ENCODE measurements at places on chromosomes 16 and 17.

DNA sequence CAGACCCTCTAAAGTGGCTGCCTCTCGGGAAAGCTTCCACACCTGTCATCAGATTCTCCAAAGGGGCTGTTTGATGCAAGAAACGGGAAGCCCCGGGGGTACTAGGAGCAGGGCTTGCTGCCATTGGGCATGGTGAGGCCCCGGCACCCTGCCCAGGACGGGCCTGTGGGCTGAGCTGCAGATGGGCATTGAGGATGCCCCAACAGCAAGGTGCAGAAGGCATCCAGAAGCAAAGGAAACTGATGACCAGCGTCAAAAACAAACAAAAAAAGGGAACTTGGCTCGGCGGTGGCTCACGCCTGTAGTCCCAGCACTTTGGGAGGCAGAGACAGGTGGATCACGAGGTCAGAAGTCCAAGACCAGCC is 1.5 kb upstream of the LIMD2 start:
- no peak for DNase-seq

GRCh38 chr17:13518261-13519000 is 83.3 kb downstream of the HS3ST3A1 start:
- peak; percentile 22 for DNase-seq

- no peak for DNase-seq
Observed at GRCh38 chr17:36731811-36732210, 130.4 kb downstream of the MRM1 start.

- no peak for DNase-seq
Observed at GRCh38 chr16:24282141-24282540, 26.0 kb downstream of the CACNG3 start.

GRCh38 chr16:22646948-22647556 is 136.4 kb downstream of the NPIPB5 start:
- DNase-seq, result no peak

- DNase-seq, result no peak
Observed at GRCh38 chr17:74872313-74873036, at the start of gene FDXR. TSS of gene FDXR (minus strand) at chr17:74872994. CDS start at chr17:74872944, 50 bp downstream.

DNA sequence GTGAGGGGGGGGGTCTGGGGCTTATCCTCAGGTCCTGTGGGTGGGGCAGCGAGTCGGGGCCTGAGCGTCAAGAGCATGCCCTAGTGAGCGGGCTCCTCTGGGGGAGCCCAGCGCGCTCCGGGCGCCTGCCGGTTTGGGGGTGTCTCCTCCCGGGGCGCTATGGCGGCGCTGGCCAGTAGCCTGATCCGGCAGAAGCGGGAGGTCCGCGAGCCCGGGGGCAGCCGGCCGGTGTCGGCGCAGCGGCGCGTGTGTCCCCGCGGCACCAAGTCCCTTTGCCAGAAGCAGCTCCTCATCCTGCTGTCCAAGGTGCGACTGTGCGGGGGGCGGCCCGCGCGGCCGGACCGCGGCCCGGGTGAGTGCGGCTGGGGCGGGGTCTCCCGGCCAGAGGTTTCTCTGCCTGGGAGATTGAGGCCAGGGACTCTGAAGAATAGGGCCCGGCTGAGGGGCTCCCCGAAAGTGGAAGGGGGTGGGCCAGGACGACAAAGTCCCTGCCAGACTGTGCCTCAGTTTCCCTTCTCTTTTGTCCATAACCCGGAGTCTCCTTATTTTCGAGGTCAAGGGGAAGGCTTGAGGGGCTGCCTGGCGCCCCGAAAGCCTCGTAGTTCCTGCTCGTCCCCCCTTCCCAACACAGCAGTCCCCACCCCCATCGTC is at the start of gene FGF11:
Gene FGF11, plus strand, starts transcription at position 51 of the 651 bp plus-strand sequence. Its CDS starts 109 bp downstream, at position 160.
- no peak for DNase-seq

GRCh38 chr16:56774016-56774680 is 44.2 kb downstream of the NUP93 start:
- DNase-seq, result no peak

DNA sequence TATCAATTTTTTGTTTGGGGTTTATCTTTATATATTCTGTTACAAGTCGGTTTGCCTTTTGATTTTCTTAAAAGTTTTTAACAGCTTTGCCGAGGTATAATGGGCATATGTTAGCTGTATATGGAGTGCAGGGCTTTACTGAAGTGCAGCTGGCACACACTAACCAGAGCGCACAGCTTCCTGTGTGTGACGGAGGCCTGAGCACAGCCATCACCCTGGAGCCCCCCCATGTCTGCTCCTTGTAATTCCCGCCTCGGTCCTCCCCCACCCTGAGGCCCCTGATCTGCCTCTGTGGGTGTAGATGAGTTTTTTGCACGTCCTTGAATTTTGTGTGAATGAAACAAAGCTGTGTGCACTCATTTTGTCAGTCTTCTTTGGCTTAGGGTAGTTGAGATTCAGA is 60.1 kb upstream of the ZNF750 start:
- no peak for DNase-seq

- no peak for DNase-seq
Observed at GRCh38 chr17:18018411-18018921, 20.5 kb downstream of the ATPAF2 start.

DNA sequence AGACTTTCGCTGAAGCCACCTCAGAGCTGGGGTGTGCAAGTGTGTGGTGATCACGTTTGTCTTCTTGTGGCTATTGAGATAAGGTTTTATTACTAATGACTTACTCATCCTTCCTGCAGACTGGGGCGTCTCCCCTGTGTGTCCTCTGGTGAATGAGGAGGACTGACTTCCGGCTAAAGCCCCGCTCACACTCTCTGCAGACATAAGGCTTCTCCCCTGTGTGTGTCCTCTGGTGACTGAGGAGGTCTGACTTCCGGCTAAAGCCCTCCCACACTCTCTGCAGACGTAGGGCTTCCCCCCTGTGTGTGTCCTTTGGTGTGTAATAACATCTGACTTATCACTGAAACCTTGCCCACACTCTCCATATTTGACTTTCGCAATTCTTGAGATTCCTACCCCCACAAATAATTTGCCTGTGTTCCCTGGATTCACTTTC is 19.4 kb downstream of the PRDM7 start:
- DNase-seq, result peak; percentile 20

GRCh38 chr16:79972053-79972704 is 371.6 kb upstream of the MAF start:
- no peak for DNase-seq

GRCh38 chr16:9412915-9413264 is 321.4 kb downstream of the HAPSTR1 start:
- no peak for DNase-seq

DNA sequence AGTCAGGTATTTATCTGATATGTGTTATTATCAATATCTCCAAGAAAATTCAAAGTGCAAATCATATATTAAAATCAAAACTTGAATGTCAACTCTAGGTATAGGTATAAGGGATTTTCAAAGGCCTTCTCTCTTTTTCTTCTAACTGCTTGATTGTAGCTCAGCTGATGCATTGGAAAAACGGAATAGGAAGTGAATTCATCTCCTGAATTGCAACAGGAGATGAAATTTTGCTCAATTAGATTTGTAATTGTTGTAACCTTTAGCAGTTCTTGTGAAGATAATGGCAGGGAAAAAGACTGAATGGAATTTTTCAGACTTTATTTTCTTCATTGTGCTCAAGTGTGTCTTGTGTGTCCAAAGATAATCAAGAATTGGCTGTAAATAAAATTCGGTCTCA is 190.2 kb upstream of the KCNJ16 start:
- no peak for DNase-seq

DNA sequence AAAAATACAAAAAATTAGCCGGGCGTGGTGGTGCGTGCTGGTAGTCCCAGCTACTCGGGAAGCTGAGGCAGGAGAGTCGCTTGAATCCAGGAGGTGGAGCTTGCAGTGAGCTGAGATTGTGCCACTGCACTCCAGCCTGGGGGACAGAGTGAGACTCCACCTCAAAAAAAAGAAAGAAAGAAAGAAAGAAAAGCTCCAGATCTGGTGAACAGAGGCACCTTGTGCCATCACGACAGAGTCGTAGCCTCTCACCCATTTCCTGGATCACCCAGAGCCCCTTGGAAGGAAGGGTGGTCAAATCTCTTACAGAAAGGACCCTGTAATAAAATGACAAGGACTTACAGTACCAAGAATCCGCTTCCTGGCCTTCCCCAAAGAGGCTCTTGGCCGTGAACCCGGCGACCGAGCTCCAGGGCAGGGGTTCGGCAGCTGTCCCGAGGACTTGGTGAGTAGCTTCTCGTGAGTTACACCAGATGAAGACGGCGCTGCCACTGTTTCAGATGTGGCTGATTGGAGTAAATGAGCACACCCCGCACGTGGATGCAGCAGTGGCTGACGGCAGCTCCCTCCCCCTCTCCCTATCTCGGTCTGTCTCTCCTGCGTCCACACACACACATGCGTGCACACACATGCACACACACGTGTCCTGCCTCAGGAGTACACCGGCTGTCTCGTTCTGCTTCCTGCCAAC is 13.5 kb downstream of the LGALS3BP start:
- DNase-seq, result no peak

DNA sequence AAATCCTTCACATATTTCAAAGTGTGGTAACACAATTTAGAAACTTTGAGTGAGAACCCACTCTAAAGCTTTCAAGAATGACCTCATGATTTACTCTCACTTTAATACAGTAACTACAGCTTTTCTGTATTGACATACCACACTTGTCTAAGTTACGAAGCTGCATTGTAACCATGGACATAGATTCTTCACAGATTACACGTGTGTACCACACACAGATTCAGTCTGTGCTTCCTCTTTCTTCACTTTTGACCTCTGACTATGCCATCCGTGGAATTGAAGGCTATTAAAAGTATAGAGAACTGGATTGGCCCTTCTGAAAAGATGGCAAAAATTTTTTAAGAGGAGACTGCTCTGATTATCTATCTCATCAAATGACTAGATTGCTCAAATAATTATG is 172.7 kb downstream of the TANC2 start:
- DNase-seq, result no peak

- DNase-seq, result no peak
Observed at GRCh38 chr16:729768-730665, 3.1 kb downstream of the HAGHL start.

- DNase-seq, result no peak
Observed at GRCh38 chr17:81031566-81032550, 3.1 kb upstream of the BAIAP2 start.

DNA sequence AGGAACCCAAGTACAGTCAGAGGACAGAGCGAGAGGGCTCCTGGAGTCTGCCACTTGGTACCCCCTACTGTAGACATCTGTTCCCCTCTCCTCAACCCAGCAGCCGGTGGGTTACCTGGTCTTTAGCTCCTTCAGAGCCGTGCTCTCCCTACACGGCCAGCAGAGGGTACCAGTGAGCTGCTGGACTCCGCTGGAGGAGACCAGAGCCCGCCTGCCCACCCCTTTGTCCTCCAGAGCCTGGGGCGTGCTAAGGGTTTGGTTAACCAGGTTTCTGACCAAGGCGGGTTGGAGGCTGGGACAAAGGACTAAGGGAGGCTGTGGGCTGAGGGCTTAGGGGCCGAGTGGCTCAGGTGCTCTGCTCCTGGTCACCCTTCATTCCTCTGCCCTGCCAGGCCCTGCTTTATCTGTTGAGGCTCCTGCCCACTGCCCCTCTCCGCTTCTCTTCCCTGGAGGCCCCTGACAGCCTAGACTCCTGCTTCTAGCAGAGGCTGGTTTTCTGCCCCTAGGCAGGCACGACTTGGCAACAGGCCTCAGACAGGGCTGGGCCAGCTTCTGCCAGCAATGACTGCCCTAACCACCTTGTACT is 2.7 kb upstream of the HSD11B2 start:
- no peak for DNase-seq

DNA sequence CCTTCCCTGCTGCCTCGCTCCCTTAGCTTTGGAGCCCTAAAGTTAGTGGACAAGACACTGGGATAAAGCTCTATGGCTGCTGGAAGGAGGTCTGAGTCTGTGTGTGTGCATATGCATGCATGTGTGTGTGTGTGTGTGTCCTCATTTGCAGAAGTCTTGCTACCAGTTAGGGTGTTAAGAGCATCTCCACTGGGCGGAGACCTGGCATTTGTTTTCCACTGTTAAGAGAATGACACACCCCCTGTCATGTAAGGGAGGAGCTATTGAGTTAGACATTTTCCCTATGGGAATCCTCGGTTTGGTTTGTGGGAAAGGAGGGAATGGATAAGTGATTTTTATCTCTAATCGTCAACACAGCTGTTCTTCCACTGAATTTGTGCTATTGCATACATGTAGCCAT is 24.8 kb upstream of the ARHGAP23 start:
- DNase-seq, result peak; percentile 42

DNA sequence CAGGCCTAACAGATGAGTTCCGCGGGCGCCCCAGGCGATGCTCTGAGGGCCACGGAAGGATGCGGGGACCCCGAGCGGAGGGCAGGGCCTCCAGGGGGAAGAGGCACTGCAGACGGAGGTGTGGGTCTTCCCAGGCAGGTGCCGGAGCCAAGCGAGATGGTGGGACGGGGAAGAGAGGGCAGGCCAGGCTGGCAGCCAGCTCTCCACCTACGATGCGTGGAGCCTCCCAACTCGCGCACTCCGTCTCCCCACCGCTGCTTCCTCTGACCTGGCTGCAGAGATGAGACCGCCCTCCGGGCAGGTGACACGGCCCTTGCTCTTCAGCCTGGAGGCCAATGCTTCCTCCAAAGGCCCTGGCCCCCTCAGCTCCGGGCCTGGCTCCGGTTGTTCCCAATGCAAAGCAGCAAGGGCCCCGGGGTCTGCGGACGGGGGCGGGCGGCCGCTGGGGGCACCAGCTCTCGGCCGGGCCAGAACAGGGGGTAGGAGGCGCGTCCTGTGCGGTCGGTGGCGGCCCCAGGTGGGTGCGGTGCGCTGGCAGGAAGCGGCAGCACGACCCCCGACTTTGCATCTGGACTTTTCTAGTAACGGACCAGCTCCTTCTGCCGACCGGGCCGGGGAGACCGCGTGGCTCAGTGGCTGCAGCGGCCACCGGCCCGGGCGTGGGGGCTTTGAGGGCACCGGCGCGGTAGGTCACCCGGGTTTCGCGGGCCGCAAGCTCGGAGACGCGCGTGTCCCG is 1.5 kb upstream of the SOX8 start:
- no peak for DNase-seq

DNA sequence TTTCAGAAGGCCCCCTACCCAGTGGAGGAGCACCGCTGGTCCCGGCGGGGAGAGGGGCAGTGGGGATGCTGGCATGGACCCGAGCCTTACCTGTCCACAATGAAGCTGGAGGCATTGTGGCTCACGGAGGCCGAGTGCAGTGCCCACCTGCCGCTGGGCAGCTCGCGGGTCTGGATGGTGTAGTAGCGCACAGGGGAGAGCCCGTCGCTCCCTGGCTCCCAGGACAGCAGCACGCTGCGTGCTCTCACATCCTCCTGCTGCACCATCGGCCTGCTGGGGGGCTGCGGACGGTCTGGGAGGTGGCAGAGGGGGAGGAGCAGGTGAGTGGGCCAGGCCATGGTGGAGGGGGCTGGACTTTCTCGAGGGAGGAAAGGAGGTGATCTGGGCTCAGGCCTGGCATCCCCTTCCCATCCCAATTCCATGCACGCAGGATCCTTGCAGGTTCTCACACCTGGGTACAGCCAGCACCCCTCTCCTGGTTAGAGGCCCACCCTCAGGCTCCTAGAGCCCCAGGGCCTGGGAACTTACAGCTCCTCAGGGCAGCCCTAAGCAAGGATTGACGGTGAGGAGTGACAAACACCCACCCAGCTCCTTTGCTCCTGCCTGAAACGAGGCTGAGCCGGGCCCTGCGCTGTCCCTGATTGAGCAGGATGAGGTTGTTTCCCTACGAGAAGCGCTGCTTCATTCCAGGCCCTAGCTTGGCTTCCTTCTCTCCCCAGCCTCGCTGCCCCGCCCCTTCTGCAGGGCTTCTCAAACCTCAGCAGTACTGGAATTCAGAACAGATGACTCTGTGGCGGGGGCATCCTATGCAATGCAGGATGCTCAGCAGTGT is 76.2 kb upstream of the CDC42EP4 start:
- peak; percentile 29 for DNase-seq

All from fibroblast of skin of left biceps (primary cell).